Activated gamma-delta T cell treated with anti-CD3 and anti-CD28 coated beads, Interleukin-2, amount 50 U/mL, for 16 hours (primary cell): ENCODE measurements at places on chromosomes 5 and 9.

GRCh38 chr9:90306158-90306557 lies 336.5 kb downstream of the DIRAS2 start:
- DNase-seq: no peak

- no peak for DNase-seq
Observed at GRCh38 chr9:1759771-1760300, 255.3 kb upstream of the SMARCA2 start.

DNA sequence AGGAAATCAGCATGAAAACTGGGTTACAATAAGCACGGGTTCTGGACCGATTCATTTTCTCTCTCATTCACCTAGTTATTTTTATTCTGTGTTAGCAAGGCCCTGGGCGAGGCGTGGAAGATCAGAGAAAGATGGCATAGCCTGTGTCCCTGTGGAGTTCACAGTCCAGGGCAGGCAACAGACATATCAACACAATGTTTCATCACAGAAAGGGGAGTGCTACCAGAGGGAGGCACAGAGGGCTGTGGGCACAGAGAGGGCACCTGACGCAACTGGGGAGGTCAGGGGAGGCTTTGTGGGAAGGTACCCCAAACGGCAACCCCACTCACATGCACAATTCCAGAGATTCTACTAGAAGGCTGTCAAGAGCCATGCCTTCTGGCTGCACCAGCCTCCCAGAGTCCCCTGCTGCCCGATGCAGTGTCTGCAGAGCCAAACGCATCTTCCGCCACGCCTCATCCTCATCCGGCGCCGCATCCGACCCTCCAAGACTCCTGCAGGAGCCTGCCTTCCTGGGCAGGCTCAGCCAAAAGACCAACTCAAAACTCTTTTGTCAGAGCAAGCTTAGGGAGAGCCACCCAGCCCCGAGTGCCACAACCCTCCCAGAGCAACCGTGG lies 1.4 kb downstream of the FAM193B start:
- DNase-seq: no peak

GRCh38 chr5:145511351-145511750 lies 323.8 kb downstream of the PRELID2 start:
- no peak for DNase-seq

GRCh38 chr5:114101153-114101552 lies 260.7 kb upstream of the KCNN2 start:
- no peak for DNase-seq

- DNase-seq: no peak
Observed at GRCh38 chr5:129903466-129904101, 681 bp upstream of the CHSY3 start.

GRCh38 chr5:138623053-138623452 lies 47.9 kb upstream of the HSPA9 start:
- no peak for DNase-seq

DNA sequence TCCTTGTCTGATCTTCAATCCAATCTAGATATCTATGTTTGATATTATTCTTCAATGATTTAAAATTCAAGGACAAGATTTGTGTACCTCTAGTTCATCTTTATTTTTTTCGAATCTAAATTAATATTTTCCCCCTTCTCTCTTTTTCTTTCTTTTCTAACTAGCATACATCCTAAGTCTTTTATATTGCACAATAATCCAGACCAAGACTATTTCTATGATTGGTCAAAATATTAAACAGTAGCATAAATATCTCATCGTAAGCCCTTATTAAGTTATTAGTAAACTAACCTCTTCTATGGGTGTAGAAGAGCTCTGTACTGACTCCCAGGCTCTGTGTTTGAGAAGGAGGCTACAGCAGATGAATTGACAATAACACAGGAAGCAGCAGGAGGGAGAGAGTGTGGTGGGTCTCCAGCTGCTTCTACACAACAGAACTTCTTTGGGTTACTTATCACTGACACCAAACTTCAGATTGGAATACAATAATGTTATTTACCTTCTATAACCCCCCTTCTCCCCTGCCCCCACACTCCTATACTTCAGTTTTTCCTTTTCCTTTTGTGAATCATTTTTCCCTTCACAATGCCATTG lies 11.9 kb upstream of the PLCXD3 start:
- DNase-seq: no peak

GRCh38 chr9:36292641-36293040 lies 34.4 kb upstream of the GNE start:
- no peak for DNase-seq

- DNase-seq: no peak
Observed at GRCh38 chr5:76838481-76839261, 11.1 kb upstream of the S100Z start.

- peak; percentile 28 for DNase-seq
Observed at GRCh38 chr5:96936431-96937320, 796 bp downstream of the LNPEP start.

- peak; percentile 38 for DNase-seq
Observed at GRCh38 chr5:129852747-129853352, 51.4 kb upstream of the CHSY3 start.

DNA sequence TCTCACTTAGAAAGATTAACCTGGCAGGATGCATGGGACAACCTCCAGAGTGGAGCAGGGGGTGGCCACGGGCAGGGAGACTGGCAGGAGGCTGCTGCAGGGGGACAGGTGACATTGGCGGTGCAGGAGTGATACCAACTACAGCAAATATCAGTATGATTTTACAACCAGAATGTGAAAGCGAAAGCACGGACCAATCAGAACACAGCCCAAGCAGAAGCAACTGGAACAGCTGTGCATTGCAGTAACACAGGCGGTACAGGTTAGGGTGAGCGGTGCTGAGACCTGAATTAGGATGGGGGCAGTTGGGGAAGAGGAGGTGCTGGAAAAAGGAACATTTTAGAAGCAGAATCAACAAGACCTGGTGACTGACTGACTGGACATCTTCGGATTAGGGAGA lies 29.3 kb downstream of the POLR1E start:
- no peak for DNase-seq

GRCh38 chr5:2782658-2783057 lies 31.2 kb upstream of the IRX2 start:
- no peak for DNase-seq

GRCh38 chr9:5957166-5957565 lies 58.3 kb downstream of the RANBP6 start:
- DNase-seq: no peak

DNA sequence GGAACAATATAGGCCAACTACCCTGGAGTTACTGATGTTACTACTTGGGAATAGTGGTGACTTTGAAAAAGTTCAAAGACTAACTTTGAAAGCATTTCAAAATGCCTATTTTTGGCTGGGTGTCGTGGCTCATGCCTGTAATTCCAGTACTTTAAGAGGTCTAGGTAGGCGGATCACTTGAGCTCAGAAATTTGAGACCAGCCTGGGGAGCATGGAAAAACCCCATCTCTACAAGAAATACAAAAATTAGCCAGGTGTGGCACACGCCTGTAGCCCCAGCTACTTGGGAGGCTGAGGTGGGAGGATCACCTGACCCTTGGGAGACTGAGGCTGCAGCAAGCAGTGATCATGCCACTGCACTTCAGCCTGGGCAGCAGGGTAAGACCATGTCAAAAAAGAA lies 105.3 kb downstream of the ARRDC3 start:
- DNase-seq: no peak

GRCh38 chr5:160462167-160462566 lies 40.5 kb downstream of the PTTG1 start:
- no peak for DNase-seq

DNA sequence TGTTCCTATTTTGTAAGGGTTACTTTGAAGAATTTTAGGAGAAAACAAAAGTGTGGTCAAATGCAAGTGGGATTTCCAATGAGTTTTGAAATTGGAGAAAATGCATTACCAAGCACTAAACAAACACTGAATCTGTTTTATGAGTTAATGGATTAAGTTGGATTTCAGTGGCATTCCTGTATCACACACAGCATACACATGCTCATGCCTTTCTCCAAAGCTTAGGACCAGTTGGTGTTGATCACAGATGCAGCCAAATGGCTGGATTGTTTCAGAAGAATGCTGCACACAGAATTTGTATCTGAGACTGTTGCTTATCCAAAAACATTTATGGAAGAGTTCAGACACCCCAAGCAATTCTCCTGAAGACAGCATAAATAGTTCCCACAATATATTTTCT lies 611.1 kb downstream of the ACTL7B start:
- DNase-seq: no peak

- DNase-seq: peak; percentile 19
Observed at GRCh38 chr9:75185585-75186170, 97.4 kb downstream of the OSTF1 start.

- no peak for DNase-seq
Observed at GRCh38 chr9:86521977-86522376, 167.8 kb upstream of the TUT7 start.

DNA sequence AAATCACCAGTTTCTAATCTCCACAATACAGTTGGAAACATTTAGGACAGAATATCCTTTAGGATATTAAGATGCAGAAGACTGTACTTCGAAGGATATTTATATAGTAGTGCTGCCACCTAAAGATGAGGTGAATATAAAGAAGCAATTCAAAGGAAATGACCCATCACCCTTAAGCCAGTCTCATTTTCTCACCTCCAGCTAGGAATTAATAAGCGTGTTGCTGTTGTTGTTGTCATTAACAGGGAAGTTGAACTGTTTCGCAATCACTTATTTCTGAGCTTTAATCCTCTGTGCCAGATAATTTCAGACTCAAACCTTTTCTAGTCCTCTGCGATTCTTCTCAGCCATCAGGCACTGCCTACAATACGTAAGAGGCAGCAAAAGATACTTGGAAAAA lies 7.8 kb upstream of the PURA start:
- no peak for DNase-seq

DNA sequence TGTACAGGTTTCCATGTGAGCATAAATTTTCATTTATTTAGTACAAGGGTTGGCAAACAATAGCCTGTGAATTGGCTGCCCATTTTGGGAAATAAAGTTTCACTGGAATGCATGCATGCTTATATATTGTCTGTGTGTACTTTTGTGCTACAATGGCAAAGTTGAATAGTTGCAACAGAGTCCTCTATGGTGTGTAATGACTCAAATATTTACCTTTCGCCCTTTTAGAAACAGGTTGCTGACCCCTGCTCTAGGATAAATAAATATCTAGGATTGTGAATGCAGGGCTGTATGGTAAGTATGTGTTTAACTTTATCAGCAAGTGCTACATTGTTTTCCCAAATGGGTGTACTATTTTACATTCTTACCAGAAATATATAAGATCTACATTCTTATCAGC lies 47.2 kb downstream of the XRCC4 start:
- no peak for DNase-seq

GRCh38 chr5:68141494-68141893 lies 74.1 kb upstream of the PIK3R1 start:
- no peak for DNase-seq

DNA sequence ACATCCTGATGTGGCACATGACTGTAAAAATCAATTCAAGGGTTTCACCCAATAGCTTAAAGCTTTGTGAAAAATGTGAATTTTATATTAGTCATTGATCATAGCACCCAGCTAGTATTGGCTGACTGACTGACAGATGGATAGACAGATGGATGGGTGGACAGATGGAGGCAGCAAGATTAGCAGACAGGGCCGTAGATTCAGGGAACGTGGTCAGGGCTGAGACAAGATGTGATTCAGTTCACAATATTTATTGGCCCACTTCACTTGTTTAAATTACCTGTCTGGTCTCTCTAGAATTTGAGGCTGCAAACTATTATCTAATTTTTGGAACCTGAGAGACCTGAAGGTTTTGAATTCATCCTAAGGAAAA lies 12.0 kb upstream of the PCSK5 start:
- no peak for DNase-seq

GRCh38 chr5:132865668-132866341 lies 464 bp downstream of the GDF9 start:
- DNase-seq: no peak

GRCh38 chr5:112685931-112686330 lies 51.8 kb upstream of the APC start:
- no peak for DNase-seq

GRCh38 chr5:66608501-66608900 lies 12.3 kb downstream of the MAST4 start:
- no peak for DNase-seq

GRCh38 chr9:124079176-124079925 lies 67.8 kb downstream of the LHX2 start:
- DNase-seq: no peak

DNA sequence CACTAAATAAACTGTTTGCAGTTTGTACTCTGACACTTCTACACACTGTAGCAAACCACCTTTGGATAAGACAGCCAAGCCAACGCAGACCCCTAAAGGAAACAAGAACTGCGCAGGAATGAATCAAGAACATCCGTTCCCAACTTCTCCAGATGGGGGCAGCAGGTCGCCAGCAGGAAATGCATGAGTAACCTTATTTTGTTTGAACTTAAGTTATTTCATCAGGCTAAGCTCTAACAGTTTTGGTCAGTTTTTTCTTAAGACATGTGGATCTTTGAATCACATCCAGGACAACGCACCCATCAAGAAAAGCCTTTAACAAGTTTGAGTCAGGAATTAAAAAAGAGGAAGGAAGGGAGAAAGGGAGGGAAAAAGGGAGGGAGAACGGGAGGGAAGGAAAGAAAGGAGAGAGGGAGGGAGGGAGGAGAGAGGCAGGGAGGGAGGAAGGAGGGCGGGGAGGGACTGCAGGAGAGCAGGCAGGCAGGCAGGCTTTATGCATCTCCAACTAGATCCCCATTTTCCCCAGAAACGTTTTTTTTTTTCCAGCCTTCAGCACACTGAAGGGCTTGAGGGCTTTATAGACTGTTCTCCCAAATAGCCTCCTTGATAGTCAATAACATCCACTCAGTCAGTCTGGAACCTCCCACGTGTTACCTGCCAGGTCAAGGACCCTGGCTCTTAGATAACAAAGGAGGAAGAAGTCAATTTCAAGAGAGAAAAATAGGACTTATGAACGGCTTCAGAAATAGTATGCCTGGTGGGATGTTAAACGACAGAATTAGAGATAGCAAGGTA lies 22.2 kb downstream of the BHMT start:
- peak; percentile 50 for DNase-seq

DNA sequence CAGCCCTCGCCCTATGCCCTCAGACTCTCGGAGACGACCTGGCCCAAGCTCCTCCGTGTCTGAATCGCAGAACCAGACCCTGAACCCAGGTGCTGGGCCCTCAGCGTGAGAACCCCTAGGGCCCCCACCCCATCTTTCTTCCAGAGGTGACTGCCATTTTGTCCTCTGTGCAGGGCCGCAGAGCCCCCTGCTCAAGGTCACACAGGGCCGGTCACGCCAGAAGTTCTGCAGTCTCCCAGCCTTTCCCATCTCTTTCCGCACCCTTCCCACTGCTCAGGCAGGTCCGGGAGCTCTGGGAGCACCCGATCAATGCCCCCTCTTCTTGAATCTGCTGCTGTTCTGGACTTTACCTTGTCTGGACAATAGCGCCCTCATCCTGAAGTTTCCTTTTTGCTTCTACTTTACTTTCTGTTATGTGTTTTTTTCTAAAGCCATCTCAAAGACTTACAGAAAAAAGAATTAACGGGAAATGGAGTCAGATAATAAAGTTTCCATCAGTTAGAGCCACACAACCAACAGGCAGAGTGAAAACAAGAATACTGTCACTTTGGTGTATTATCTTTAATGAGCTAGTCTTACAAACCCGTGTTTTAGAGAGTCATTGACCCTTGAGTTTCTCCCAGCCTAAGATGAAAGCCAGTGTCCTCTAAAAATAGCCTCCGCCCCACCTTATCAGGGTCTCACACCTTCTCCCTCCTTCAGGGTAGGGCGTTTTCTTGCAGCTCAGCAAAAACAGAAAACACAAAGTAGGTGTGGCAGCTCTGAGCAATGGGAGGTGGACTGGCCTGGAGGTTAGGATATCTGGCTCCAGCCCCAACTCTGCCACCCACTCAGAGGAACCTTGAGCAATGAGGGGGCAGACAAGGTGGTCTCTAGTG lies 1.8 kb downstream of the TMOD1 start:
- DNase-seq: no peak
